ENCODE measurements at places on chromosomes 2 and 18.

GRCh38 chr18:60149316-60149715 is 223.3 kb downstream of the MC4R start:
- no peak for DNase-seq

GRCh38 chr2:217827430-217828201 is 175.2 kb downstream of the TNS1 start:
- DNase-seq: no peak

DNA sequence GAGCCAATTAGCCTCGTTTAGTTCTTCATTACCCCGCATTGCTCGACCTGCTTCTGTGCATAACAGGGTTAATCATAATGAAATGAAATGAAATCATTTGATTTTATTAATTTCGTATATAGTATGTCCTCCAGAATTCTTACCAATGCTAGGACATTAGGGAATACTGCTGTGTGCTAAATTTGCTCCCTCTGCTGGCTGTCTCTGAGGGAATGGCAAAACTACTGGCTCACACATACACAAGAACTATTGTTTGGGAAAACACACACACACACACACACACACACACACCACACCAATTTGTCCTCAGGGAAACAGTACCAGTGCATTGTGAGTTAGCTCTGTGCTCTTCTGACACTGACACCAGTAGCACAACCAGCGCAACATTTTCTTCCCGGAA is 273.3 kb upstream of the TCF4 start:
- DNase-seq: peak; percentile 70

- no peak for DNase-seq
Measured at GRCh38 chr2:201413143-201413542, 38.1 kb downstream of the TRAK2 start.

GRCh38 chr2:120779781-120780283 is 44.2 kb downstream of the GLI2 start:
- no peak for DNase-seq

DNA sequence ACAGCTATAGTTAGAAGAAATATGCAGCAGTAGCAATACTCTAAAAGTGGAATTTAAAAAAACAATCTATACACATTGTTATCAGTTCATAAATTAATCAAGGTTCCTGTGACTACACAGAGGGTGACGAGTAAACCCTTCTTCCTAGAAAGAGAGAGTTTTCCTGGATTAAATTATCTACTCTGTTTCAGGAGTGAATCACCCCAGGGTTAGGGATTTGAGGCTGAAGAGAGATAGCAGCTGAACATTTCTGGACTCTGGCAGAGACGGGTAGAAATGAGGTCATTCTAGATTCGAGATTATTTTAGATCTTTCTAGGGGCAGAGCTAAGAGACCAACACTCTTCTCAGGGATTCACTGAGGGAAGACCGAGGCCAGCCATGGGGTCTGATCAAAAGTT is 38.8 kb upstream of the PMAIP1 start:
- DNase-seq: no peak

DNA sequence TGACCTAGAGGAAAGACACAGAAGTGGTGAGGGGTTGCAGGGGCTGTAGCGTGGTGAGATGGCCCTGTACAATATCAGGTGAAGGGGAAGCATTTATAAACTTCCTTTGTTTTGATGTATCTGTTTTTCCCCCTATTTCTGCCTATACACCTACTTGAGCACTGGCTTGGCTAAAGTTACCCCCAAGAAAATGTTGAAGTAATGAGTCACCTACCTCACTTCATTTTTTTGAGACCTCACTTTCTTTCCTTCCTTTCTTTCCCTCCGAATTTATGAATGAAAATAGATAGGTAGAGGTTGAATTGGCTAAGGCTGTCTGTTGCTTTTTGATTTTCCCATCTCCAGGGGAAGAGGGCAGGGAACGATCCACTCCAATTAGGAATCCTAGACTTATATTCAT is 231.1 kb upstream of the EPAS1 start:
- no peak for DNase-seq

DNA sequence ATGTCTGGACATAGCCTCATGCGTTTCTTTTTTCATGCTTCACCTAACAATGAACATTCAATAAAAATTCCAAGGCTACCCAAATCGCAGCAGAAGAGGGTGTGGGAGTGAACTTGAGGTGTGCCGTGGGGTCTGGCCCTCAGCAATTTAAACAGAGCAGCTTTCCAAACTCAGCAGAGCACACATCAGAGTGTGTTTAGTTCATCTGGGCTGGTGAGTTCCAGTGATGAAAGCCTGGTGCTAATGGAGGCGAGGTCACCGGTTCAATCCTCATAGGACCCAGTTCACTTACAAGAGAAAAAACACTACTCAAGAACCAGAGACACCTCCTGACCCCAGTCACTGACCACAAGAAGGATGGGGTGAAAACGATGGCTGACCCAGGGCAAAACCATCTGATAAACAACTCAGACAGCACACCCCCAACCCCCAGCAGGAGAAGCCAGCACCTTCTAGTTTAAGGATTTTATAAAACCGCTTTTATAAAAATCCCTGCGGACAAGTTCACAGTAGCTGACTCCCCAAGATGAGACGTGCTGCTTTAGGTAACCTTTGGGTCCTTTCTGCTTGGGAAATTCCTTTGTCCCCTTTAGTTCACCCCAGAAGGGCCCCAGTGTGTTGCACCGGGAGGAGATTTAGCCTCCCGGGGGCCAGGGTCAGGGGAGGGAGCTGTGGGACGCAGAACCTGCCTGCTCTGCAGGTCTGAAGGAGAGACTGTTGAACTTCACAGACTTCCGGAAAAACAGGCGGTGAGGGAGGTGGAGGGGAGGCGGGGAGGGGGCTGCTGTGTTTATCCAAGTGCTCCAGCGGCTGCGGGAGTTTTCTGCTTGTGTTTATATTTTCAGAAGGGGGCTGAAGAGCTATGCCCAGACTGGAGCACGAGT is 152.7 kb upstream of the SOX11 start:
- no peak for DNase-seq

- no peak for DNase-seq
Measured at GRCh38 chr2:120005834-120006521, 6.9 kb upstream of the EPB41L5 start.

GRCh38 chr2:156933645-156934225 is 323.8 kb upstream of the GALNT5 start:
- no peak for DNase-seq

GRCh38 chr2:57733956-57734355 is 312.6 kb upstream of the VRK2 start:
- DNase-seq: no peak

DNA sequence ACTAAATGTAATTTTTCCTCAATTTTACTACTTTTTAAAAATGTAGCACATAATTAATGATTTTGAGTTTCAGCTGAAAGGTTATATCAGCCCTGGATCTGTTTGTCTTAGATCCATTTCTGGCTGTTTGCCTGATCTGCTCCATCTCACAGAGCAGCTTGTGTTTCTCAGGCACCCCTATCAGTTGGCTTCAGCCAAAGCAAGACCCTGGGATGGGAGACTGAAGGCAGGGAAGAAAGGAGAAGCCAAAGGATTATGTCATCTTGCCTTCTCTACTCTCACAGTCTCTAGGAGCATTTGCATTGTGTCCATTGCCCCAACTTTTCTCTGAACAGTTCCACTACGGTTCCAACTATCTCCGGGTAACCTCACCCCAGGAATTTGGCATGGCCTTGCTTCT is 110.5 kb downstream of the CCDC148 start:
- DNase-seq: no peak

DNA sequence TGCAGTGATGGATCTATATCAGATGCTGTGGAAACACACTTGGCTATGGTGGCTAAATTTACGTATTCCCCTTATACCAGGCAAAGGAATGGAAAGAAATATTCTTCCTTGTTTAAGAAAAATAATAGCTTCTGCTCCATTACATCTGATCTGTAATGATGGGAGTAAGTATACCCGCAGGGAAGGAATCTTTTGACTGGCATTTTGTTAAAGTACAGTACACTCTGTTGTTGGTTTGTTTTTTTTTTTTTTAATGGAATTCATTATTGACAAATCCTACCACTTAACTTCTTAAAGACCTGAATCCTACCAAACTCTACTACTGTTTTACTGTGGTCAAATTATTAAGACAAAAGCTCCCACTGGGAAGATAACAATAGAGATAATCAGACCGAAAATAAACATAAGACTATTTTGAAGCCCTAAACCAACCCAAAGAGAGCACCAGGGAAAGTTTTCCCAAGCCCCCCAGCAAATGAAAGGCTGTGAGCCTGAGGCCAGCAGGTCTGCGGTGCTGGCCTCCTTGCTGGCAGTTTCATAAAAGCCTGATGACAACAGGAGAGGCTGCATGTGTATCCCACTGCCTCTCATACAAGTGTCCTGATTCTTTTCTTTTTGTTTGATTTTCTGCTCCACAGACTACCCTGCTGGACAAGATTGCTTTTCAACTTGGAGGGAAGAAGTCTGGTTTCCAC is 101.0 kb downstream of the SLC25A12 start:
- no peak for DNase-seq

- no peak for DNase-seq
Measured at GRCh38 chr2:235513984-235514626, 20.3 kb downstream of the AGAP1 start.

- DNase-seq: no peak
Measured at GRCh38 chr2:239368321-239368720, 32.5 kb downstream of the HDAC4 start.

- DNase-seq: no peak
Measured at GRCh38 chr2:212766921-212767320, 228.3 kb upstream of the ERBB4 start.

GRCh38 chr2:16361261-16361995 is 304.2 kb downstream of the CYRIA start:
- no peak for DNase-seq

DNA sequence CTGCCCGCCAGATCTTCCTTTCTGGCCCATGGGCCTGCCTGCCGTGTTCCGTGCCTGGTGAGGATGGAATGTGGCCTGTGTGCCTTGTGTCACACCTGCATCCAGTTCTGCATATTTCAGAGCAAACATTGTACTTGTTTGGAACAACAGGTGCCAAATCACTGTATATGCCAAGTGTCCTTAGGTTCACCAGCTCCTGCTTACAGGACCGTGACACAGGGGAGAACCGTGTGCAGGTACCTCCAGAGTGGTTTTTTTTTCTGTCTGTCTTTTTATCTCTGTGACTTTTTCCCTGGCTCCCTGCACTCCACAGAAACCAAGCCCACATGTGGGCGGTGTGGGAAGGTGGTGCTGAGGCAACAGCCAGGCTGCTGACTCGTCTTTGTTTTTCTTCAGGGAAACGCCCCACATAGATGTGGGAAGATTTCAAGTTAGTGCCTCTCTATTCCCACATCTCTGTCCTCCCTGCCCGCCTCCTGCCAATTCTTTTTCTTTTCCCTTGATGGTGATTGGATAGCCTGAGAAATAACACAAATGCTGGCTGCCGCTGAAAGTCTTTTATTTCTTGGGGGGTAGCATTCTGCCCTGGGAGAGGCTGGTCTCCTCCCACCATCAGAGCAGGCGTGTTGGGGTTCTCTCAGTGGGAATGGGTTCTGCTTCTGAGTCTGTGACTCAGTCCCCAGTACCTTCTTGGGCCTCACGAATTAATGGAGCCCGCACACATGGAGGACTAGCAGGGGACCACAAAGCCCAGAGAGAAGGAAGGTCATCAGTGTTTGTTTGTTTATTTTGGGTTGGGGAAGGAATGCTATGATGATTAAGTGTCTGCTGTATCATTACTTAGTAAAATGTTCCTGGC is 21.4 kb downstream of the GRHL1 start:
- DNase-seq: no peak

- no peak for DNase-seq
Measured at GRCh38 chr2:232981356-232981755, 31.7 kb downstream of the NGEF start.

DNA sequence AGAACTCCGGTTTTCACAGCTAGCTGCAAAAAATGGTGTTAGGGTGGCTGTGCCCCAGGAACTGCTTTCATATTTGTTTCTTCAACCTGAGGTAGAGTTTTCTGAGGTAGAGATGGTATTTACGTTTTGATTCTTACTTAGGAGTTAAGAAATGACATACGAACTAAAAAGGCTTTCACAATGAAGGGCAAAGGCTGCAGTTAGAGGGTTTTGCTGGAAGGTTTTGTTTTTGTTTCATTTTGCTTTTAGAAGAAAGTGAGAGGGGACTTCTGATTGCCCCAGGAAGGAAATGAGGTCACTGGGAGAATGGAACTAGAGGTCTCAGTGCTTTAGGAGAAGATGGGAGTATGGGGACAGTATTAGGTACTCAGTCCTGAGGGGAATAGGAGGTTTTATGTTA is 15.5 kb downstream of the CDCA7 start:
- DNase-seq: no peak

DNA sequence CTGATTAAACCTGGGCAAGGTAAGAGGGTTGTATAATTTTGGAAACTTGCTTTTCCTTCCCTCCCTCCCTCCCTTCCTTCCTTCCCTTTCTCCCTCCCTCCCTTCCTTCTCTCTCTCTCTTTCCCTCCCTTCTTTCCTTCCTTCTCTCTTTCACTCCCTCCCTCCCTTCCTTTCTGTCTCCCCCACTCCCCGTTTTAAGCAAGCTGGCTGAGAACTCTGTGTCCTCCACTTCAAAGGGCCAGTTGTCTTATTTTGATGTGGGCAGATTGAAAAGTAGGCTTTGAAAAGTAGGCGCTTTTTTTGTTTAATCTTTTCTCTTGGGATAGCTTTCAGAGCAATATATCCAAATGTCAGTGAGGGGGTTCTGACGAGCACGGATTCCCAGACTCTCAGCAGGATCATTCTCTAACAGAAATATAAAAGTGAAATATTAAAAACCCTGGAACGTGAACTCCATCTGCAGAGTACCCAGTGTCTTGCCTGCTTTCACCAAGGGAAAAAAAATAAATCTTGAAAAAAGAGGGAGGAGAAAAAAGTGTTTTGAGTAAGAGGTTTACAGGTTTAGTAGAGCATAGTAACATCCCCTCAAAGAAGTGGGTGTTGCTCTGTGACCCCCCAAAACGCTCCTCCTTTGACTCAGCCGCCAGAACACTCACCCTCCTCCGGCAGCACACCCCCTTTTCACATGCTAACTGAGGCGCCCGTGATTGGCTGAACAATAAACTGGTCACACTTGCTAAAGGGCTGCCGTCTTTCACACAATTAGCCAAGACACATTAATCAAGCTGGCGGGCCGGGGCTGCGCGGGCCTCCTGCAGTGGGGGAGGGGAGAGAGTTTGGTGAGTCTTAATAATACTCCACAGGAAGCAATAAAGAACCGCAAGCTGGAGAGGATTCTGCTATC is 52.2 kb downstream of the CDK15 start:
- DNase-seq: peak; percentile 10

- DNase-seq: no peak
Measured at GRCh38 chr2:17482651-17483050, 35.6 kb downstream of the RAD51AP2 start.

GRCh38 chr2:127162261-127163089 is 55.5 kb upstream of the BIN1 start:
- DNase-seq: no peak

DNA sequence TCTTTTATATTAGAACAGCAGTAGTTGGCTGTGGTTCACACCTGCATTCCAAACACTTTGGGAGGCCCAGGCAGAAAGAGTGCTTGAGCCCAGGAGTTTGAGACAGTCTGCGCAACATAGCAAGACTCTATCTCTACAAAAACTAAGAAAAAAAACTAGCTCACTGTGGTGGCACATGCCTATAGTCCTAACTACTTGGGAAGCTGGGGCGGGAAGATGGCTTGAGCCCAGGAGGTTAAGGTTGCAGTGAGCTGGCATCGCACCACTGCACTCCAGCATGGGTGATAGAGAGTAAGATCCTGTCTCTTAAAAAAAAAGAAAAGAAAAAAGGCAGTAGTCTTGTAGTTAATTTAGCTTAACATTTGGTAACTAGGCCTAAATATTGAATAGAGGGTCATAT is 136.6 kb downstream of the AGPS start:
- DNase-seq: no peak

- DNase-seq: peak; percentile 60
Measured at GRCh38 chr2:18387441-18388206, 172.8 kb downstream of the RDH14 start.
